ENCODE measurements at places on chromosomes 2 and 18. TPM values are rescaled to one million over a fixed set of nuclear protein-coding genes. Genes with fewer than 3 reads are reported as not detected.

MCFD2 gene
- 42.4 TPM for total RNA-seq

STAT1 gene
- 20.8 TPM for total RNA-seq

IL36RN gene
- total RNA-seq = not detected

DIPK1C gene
- total RNA-seq = 4.9 TPM

SLC11A1 gene
- total RNA-seq = 0.82 TPM

CTAGE1 gene
- not detected for total RNA-seq

PCARE gene
- total RNA-seq = not detected

MFSD2B gene
- total RNA-seq = 0.41 TPM

TRIM54 gene
- not detected for total RNA-seq

ITM2C gene
- 110 TPM for total RNA-seq

KCNF1 gene
- 20.0 TPM for total RNA-seq

CHN1 gene
- total RNA-seq = 57.1 TPM

DSC2 gene
- total RNA-seq = 5.3 TPM

MLPH gene
- 0.82 TPM for total RNA-seq

SPHKAP gene
- total RNA-seq = 45.7 TPM

LYPD6 gene
- 9.4 TPM for total RNA-seq

CCL20 gene
- not detected for total RNA-seq

TEKT4 gene
- total RNA-seq = under 0.01 TPM

PLCD4 gene
- total RNA-seq = 1.2 TPM

LAMA3 gene
- 1.2 TPM for total RNA-seq

PGAP1 gene
- 104 TPM for total RNA-seq

VWA3B gene
- under 0.01 TPM for total RNA-seq

FBXO15 gene
- total RNA-seq = 4.1 TPM

RPRM gene
- total RNA-seq = 154 TPM

FAM237A gene
- total RNA-seq = not detected

RSAD2 gene
- total RNA-seq = 3.3 TPM

IL1A gene
- total RNA-seq = 0.41 TPM

UGT1A10 gene
- not detected for total RNA-seq

PXDN gene
- 21.6 TPM for total RNA-seq

SPATS2L gene
- total RNA-seq = 40.8 TPM

BOK gene
- total RNA-seq = 20.8 TPM

G6PC2 gene
- total RNA-seq = not detected

SERPINB3 gene
- total RNA-seq = not detected

FIGN gene
- 1.2 TPM for total RNA-seq

ZEB2 gene
- 267 TPM for total RNA-seq

ARHGAP28 gene
- total RNA-seq = 15.9 TPM

FOXI3 gene
- total RNA-seq = 0.41 TPM

GCG gene
- total RNA-seq = 0.41 TPM

THSD7B gene
- total RNA-seq = 13.9 TPM

RNF138 gene
- 77.9 TPM for total RNA-seq

KCNS3 gene
- 1.6 TPM for total RNA-seq

ACMSD gene
- not detected for total RNA-seq

MC5R gene
- total RNA-seq = 2.9 TPM

KRTCAP3 gene
- not detected for total RNA-seq

MOCOS gene
- total RNA-seq = 0.41 TPM

MTCL1 gene
- total RNA-seq = 15.9 TPM

CDH19 gene
- under 0.01 TPM for total RNA-seq

HOXD12 gene
- not detected for total RNA-seq

PLGLB2 gene
- total RNA-seq = 0.41 TPM

SIX2 gene
- 0.41 TPM for total RNA-seq

ATOH8 gene
- 2.0 TPM for total RNA-seq

METAP1D gene
- 6.1 TPM for total RNA-seq
